ENCODE measurements at places on chromosomes 2 and 18. TPM values are rescaled to one million over a fixed set of nuclear protein-coding genes. Genes with fewer than 3 reads are reported as not detected.

MEP1B gene
- not detected for total RNA-seq

PARD3B gene
- total RNA-seq: 24.1 TPM

TEX51 gene
- not detected for total RNA-seq

TFCP2L1 gene
- total RNA-seq: 13.8 TPM

RIT2 gene
- not detected for total RNA-seq

CSRNP3 gene
- total RNA-seq: 4.3 TPM

NABP1 gene
- total RNA-seq: 15.4 TPM

CDH2 gene
- total RNA-seq: 11.2 TPM

LOXHD1 gene
- total RNA-seq: 0.32 TPM

SLC16A14 gene
- 3.4 TPM for total RNA-seq

SLC25A12 gene
- total RNA-seq: 31.1 TPM

HNRNPA3 gene
- 233 TPM for total RNA-seq

SATB2 gene
- 3.9 TPM for total RNA-seq

MATN3 gene
- 0.73 TPM for total RNA-seq

SH3RF3 gene
- total RNA-seq: 2.7 TPM

DNAJC27 gene
- total RNA-seq: 11.6 TPM

RGPD3 gene
- 0.60 TPM for total RNA-seq
